ENCODE measurements at places on chromosomes 3 and 15.

DNA sequence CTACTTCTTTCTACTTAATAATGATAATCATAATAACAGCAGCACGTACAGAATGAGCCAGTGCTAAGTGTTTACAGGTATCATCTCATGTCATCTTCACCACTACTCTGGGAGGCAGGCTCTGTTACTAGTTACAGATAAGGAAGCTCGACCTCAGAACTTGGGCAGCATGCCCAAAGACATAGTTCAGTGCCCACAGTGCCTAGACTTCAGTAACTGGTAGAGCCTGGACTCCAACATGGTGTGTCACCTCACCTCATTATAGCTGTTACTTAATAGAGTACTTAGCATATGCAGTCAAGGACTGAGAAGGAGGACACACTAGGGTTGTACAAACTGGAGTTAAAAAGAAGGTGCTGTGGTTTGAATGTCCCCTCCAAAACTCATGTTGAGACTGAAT lies 7.6 kb downstream of the GADL1 start:
- no peak for DNase-seq

DNA sequence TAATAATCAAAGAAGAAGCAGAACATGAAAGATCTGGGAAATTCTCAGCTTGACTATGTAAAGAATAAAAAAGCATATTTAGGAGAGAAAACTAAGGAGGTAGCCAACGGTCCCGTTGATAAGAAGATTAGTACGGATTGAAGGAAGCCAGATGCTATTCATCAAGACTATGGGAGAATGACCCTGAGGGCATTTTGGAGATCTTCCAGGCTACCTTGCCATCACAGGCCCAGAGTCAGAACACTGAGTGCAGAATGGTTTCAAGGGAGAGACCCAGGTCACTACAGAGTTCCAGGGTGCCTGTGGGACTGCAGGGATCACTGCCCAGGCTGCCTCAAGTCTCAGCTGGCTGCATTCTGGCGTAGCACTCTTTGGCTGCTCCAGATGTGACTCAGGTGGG lies 752.9 kb upstream of the ARPP21 start:
- no peak for DNase-seq

GRCh38 chr15:34594361-34594760 lies 10.9 kb upstream of the GOLGA8B start:
- no peak for DNase-seq

DNA sequence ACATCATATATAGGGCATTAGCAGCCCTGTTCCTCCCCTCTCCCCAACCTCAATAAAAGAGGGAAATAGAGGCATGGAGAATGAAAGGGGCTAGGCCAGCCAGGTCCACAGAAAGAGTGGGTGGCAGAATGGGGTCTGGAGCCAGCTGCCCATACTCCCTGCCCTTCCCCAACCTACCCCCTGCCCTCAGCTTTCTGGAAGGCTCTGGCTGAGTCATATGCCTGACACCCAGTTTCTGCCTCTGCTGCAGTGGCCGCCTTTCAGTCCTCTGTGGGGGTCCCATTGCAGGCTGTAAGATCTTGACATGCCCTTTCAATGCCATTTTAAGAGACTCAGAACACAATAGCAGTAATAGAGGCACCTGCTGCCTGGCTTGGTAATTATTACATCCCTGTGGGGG lies 95.7 kb downstream of the LINGO1 start:
- DNase-seq = no peak

DNA sequence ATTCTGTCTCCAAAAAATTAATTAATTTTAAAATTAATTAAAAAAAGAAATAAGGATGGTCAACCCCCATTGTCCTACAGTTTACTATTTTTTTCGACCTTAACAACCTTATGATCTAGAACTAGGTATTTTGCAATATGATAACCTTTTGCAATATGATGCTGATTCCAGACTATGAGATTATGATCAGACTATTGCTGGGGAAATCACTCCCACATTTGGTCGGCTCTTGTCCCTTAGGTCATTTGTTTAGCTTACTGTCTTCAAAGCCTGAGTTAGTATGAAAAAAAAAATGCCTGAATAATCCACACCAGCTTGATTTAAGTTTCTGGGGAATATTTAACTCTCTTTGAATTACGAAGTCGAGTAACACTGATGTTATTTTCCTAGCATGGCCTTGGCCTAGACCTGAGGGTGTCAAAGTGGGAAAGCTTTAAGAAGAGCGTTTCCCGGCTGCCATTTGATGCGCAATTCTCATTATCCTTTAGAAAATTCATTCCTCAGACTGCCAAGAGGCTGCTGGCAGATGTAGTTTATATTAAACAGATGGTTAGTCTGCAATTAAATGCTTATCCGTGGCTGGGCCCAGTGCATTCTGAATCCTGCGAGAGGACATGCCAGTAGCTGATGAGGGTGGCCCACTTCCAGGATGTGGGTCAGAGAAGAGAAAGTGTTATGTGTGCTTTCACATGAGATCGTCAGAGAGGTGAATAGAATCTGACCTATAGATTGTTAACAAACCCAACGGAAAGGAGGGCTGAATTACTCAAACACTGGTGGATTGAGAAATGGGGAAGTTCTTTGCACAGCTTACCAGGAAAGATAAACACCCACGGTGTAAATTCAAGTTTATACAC lies 496.0 kb upstream of the THBS1 start:
- no peak for DNase-seq

- DNase-seq = no peak
Measured at GRCh38 chr3:39805650-39806049, 3.8 kb upstream of the MYRIP start.

- DNase-seq = no peak
Measured at GRCh38 chr3:113983544-113983943, 35.7 kb downstream of the ZDHHC23 start.

- no peak for DNase-seq
Measured at GRCh38 chr3:8871306-8871705, 92.0 kb downstream of the RAD18 start.
